Placental pericyte (primary cell): ENCODE measurements at places on chromosomes 7 and 10. TPM values are rescaled to one million over a fixed set of nuclear protein-coding genes. Genes with fewer than 3 reads are reported as not detected.

Gene AEBP1
- 41.8 and 95.6 TPM in 2 replicates for total RNA-seq

Gene RFC2
- 10.5 and 42.2 TPM in 2 replicates for total RNA-seq

Gene UPK3BL2
- 1.3 and 2.1 TPM in 2 replicates for total RNA-seq

Gene ASB10
- not detected in 2 replicates for total RNA-seq

Gene PPRC1
- total RNA-seq, result 22.1 and 34.4 TPM in 2 replicates

Gene FEZF1
- total RNA-seq, result not detected in 2 replicates

Gene PVRIG
- total RNA-seq, result not detected in 2 replicates
